Activated CD4-positive, alpha-beta T cell treated with anti-CD3 and anti-CD28 coated beads for 24 hours (primary cell): ENCODE measurements at places on chromosomes 3 and 15.

- DNase-seq = no peak
Measured at GRCh38 chr15:35260941-35261340, 175.8 kb upstream of the NANOGP8 start.

- no peak for DNase-seq
Measured at GRCh38 chr3:9994086-9994844, 7.6 kb upstream of the EMC3 start.

GRCh38 chr15:70241561-70242320 lies 144.0 kb upstream of the TLE3 start:
- DNase-seq = no peak

- no peak for DNase-seq
Measured at GRCh38 chr3:101632586-101632985, 44.3 kb downstream of the ZBTB11 start.
